ENCODE measurements at places on chromosomes 13 and 19.

DNA sequence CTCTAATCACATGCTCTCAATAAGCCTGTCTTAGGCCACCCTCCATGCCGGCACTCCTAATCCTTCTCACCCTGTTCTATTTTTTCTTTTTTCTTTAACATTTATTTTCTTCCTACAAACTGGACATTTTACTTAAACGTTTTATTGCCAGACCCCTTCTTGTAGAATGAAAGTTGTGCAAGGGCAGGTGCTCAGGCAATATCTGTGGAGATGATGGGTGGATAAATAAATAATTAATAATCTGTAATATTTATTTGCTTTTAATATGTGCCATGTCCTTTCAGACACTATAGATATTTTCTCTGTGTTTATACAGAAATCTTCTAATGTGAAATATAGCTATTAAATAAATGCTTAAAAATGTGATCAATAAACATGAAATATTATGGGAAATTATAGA, 815.7 kb upstream of the MIR17HG start:
- no peak for DNase-seq
- H3K4me3 ChIP-seq, result no peak overlapping the region
- H3K4me1 ChIP-seq, result no peaks in the 10 kb centered on the region

DNA sequence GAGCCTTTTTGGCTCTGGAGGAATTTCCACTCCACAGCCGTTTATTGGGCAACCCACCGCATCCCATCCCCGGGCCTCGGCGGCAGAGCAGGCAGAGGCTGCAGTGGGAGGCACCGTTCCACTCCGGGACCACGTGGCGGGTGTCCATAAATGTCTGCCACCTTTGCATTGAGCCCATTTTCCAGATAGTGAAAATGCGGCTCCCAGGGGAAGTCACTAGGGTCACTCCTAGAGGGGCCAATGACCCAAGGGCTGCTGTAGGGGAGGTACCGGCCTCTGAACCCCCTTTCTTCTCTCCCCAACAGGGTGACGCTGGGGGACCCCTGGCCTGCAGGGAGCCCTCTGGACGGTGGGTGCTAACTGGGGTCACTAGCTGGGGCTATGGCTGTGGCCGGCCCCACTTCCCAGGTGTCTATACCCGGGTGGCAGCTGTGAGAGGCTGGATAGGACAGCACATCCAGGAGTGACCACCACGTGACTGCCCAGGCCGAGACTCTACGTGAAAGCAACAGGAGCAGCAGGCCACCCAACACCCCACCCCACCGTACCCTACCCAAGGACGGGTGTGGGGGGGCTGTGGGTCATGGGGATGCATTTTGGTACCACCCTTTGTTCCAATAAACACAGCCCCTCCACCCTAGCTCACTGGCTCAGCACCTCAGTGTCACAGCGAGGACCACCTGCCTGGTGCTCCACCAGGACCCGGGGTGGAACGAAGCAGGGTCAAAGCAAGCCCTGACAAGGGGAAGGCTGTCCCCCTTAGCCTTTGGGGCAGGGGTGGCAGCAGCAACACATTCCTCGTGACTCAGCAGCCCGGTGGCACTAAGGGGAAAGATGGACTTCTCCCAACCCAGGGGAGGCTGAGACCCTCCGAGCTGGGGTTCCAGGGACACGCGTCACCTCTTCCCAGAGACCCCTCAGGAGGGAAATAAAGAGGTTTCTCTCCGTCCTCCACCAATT, 1.5 kb downstream of the TIMM13 start:
- peaks cover 19% of the 10 kb centered on the region for H3K4me1 ChIP-seq
- H3K36me3 ChIP-seq, result no peaks in the 10 kb centered on the region
- peak overlapping the region; percentile 91 for H3K27ac ChIP-seq
- no peaks in the 10 kb centered on the region for H3K27me3 ChIP-seq
- H3K4me3 ChIP-seq, result peak overlapping the region; percentile 84

GRCh38 chr19:34688592-34688991, 11.1 kb downstream of the ZNF302 start:
- H3K4me3 ChIP-seq, result no peak overlapping the region
- no peak overlapping the region for H3K27ac ChIP-seq
- no peaks in the 10 kb centered on the region for H3K4me1 ChIP-seq
- H3K36me3 ChIP-seq, result peaks cover 3% of the 10 kb centered on the region

GRCh38 chr13:101449790-101450748, 2.4 kb upstream of the ITGBL1 start:
- H3K27ac ChIP-seq, result no peak overlapping the region
- no peaks in the 10 kb centered on the region for H3K4me1 ChIP-seq
- no peaks in the 10 kb centered on the region for H3K36me3 ChIP-seq
- H3K27me3 ChIP-seq, result no peaks in the 10 kb centered on the region

DNA sequence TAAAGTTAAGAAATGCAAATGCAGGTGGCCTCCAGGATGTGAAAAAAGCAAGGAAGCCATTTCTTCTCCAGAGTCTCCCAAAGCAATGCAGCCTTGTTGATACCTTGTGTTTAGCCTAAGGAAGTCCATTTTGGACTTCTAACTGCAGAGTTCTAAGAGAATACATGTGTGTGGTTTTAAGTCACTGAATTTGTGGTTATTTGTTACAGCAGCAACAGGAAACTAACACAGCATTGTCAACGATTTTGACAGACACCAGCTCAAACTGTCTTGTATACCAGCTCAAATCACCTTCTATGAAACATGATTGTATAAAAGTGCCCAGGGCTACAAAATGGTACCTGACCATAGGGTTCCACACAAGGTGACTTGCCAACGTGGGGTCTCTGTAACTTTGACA, 151.4 kb downstream of the NALCN start:
- H3K27ac ChIP-seq, result no peak overlapping the region
- DNase-seq, result no peak
- no peaks in the 10 kb centered on the region for H3K27me3 ChIP-seq
- no peaks in the 10 kb centered on the region for H3K36me3 ChIP-seq
- H3K4me1 ChIP-seq, result no peaks in the 10 kb centered on the region

DNA sequence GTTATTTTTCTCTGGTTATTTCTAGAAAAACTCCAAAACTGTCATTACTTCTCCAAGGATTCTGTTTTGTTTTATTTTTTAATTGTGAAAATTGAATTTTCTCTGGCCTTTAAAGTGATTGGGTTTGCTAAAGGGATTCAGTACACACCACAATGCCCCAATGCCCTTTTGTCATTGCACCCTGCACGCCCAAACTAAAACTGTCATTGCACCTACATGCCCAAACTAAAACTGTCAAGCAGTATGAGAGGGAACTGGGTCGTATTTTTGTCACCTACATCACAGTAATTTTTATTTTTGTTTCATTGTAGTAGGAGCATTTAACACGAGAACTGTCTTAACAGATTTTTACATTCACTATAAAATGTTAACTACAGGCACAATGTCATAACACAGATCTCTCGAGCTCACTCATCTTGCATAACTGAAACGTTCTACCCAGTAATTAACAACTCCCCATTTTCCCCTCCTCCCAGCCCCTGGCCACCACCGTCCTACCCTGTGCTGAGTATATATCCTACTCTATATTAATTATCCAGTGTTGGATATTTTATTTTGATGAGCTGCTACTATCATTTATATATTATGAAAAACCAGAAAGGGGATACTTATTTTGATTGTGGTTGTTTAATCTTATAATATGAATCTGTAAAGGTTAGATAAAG, 7.2 kb downstream of the NALCN start:
- no peak overlapping the region for H3K4me3 ChIP-seq
- DNase-seq, result no peak
- no peaks in the 10 kb centered on the region for H3K27me3 ChIP-seq

DNA sequence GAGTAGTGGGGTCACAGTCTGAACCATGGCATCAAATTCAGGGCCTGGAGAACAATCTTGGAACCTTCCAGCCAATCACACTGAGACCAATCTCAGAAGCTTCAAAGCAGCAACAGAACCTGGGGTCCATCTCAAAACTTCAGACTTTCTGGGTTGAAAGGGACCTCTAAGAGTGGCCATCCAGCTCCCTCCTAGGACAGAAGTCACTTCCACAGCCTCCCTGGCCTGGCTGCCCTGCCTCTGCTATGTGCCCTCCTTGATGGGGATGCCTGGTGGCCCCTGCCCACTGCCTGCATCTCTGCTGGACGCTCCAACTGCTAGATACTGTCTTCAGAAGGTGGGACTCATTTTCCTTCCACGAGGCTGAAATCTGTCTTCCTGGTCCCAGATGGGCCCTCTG, 1.8 kb downstream of the TLE2 start:
- H3K4me1 ChIP-seq, result peaks cover 22% of the 10 kb centered on the region
- H3K36me3 ChIP-seq, result no peaks in the 10 kb centered on the region
- no peak for DNase-seq
- no peaks in the 10 kb centered on the region for H3K27me3 ChIP-seq
- H3K27ac ChIP-seq, result no peak overlapping the region
- no peak overlapping the region for H3K4me3 ChIP-seq

- DNase-seq, result no peak
- no peak overlapping the region for H3K27ac ChIP-seq
- peak overlapping the region; percentile 29 for H3K4me3 ChIP-seq
- H3K27me3 ChIP-seq, result no peaks in the 10 kb centered on the region
- peaks cover 37% of the 10 kb centered on the region for H3K4me1 ChIP-seq
- no peaks in the 10 kb centered on the region for H3K36me3 ChIP-seq
These were observed 4.3 kb downstream of the MYO9B start for GRCh38 chr19:17079710-17080439.

DNA sequence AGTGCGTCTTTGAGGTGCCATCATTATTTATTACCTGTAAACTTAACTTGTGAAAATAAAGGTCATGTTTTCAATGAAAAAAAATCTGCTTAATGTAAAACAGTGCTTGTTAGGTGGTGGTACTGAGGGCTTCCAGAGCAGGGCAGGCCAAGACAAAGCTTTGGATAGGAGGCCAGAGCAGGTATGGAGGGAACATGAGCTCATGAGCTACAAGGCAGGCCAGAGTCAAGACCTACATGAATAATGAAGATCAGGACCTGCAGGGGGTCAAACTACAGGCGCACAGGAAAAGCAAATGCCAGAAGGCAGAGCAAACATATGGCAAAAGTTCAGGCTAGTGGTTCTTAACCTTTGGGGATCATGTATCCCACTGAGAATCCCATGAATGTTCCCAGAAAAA, 343.5 kb downstream of the GPC5 start:
- H3K4me1 ChIP-seq, result no peaks in the 10 kb centered on the region
- no peak overlapping the region for H3K27ac ChIP-seq
- H3K36me3 ChIP-seq, result no peaks in the 10 kb centered on the region

- H3K36me3 ChIP-seq, result no peaks in the 10 kb centered on the region
- H3K27ac ChIP-seq, result no peak overlapping the region
- DNase-seq, result no peak
These were observed 908.9 kb upstream of the MIR17HG start for GRCh38 chr13:90438576-90438975.

GRCh38 chr13:90084684-90085290, 1262.7 kb upstream of the MIR17HG start:
- DNase-seq, result no peak
- H3K27ac ChIP-seq, result no peak overlapping the region
- H3K4me3 ChIP-seq, result no peak overlapping the region
- no peaks in the 10 kb centered on the region for H3K27me3 ChIP-seq
- no peaks in the 10 kb centered on the region for H3K36me3 ChIP-seq

DNA sequence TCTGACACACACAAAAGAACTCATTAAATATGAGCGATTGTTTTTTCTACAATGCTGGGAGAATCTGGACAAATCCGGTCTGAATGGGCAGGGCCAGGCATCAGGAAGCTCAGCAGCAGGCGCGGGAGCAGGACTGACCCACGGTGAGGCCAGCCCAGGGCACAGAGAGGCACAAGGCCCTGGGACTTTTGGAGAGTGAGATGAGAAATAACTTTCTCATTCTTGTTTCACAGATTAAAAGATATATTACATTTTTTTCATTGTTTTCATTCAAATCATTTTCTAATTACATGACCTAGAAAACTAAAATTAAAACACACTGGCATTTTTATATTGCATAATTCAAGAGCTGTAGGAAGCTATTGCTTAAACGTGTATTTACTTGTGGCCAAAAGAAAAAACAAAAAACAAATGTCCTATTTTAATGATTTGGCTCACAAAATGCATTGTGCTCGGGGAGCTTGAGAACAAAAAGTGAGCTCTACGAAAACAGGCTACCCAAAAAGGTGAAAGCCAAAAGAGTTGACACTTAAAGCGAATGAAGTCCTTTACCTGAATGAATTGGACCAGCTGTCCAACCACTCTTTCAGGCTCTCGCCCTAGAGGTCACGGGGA, 133.1 kb downstream of the TNFRSF19 start:
- no peaks in the 10 kb centered on the region for H3K27me3 ChIP-seq
- no peaks in the 10 kb centered on the region for H3K4me1 ChIP-seq
- H3K36me3 ChIP-seq, result no peaks in the 10 kb centered on the region
- no peak overlapping the region for H3K27ac ChIP-seq
- DNase-seq, result no peak

DNA sequence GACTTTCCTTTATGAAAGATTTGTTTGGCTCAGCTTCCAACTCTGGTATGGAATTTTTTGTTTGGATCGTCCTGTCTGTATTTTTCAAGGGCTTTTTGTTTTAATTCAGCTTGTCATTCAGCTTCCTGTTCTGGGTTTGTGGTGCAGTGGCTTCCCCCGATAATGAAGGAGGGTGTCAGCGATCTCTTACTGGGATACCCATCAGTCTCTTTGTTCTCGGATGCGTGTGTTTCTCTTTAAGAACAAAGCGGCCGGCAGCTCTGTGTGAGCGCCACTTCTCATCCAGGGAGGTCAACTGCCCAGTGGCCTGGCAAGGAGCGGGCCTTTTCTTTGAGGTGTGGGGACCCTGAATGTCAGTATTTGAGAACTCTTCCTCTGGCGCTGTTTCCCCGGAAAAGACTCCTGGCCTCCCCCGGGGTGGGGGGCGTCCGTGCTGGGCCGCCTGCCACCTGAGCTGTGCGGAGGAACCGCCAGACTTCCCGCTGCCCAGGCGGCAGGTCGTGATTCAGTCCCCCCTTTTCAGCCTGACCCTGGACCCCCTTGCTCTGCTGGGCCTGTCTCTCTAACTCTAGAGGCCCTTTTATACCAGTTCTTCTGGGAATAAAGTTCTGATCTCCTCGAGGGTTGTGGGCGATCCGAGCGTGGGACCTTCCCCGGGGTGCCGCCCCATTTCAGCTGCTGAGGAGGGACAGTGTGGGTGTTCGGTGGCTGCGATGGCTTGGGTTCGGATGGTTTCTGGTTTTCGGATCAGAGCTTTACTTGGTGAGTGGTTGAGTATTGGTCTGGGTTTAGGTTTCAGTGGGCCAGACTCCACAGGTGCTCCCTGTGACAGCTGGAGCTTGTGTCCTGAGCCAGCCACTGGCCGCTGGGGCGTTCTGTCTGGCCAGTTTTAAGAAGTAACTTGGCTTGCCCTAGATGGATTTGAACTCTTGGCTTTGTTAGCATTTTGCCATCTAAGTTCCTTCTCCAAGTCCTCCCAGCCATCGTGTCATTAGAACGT, 3.4 kb downstream of the SF3A2 start:
- peak overlapping the region; percentile 49 for H3K27ac ChIP-seq
- DNase-seq, result peak; percentile 46
- H3K4me3 ChIP-seq, result peak overlapping the region; percentile 63
- peaks cover 70% of the 10 kb centered on the region for H3K4me1 ChIP-seq
